HT1080 (cell line): ENCODE measurements at places on chromosomes 1 and 21. TPM values are rescaled to one million over a fixed set of nuclear protein-coding genes. Genes with fewer than 3 reads are reported as not detected.

GRCh38 chr1:174359454-174359805 is 88.3 kb upstream of the GPR52 start:
- DNase-seq: no peak

DNA sequence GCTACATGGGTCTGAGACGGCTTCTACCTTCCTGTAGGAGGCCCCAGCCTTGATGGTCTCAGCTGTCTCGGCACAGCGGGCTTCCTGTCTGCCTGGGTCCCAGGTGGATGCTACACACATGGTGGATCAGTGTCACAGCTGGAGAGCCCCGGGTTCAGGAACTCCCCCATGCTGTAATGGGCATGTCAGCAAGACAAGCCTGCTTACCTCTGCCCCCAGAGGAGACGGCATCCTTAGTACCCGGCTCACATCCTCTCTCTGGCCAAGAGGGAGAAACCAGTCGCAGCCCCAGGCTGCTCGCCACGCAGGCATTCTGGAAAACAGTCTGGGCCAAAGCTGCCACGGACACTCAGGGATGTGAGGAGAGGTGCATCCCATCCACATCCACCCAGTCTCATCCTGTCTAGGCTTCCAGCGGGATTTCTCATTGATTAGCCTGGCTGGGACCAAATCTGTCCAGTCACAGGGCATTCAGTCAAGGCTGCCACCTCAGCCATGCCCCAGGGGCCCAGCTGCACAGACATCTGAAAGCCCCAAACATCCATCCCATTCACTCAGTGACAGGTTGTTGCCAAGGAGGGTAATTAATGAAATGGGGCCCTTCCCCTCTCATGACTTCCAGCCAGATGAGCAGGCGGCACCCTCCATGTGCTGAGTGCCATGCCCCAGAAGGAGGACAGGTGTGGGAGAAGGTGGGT is 10.5 kb downstream of the SNAP47 start:
- DNase-seq: no peak

- no peak for DNase-seq
Observed at GRCh38 chr1:69651656-69652055, 83.9 kb downstream of the LRRC7 start.

The TNNT2 gene
- not detected in 2 replicates for total RNA-seq

The TDRD10 gene
- total RNA-seq: not detected in 2 replicates

The CLEC20A gene
- total RNA-seq: not detected in 2 replicates

- DNase-seq: peak; percentile 70
Observed at GRCh38 chr1:36134505-36135329, 9.7 kb upstream of the COL8A2 start.

GRCh38 chr1:205248793-205249601 is 21.3 kb downstream of the TMCC2 start:
- DNase-seq: no peak

- no peak for DNase-seq
Observed at GRCh38 chr1:19436716-19437476, 48.4 kb downstream of the CAPZB start.

DNA sequence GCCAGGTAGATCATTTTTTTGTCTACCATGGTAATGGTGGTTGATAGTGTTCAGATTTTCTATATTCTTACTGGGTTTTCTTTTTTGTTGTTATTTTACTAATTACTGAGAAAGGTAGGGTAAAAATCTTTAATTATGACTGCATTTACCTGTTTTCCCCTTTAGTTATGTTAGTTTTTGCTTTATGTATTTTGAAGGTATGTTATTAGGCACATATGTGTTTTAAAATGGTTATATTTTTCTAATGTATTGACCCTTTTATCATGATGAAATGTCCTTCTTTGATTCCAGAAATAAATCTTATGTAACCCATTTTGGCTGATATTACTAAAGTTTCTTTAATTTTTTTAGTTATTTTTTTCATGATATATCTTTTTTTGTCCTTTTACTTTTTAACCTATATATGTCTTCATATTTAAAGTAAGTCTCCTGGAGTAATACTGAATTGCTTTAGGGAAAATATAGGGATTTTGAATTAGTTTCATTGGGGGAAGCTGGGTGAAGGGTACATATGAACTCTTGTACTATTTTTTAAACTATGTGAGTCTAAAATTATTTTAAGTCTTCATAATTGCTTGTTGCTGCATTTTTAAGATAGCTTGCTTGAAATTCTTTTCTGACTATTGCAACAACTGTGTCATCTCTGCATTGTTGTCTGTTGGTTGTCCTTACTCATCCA is 22.4 kb downstream of the SLC35A3 start:
- DNase-seq: no peak
